ENCODE measurements at places on chromosomes 11 and 22. TPM values are rescaled to one million over a fixed set of nuclear protein-coding genes. Genes with fewer than 3 reads are reported as not detected.

The TTLL1 gene
- 9.9 TPM for total RNA-seq

The SPI1 gene
- not detected for total RNA-seq

The VSTM5 gene
- total RNA-seq: not detected

The RAB39A gene
- not detected for total RNA-seq

The MICAL2 gene
- 98.7 TPM for total RNA-seq

The IL17REL gene
- under 0.01 TPM for total RNA-seq

The B3GAT1 gene
- total RNA-seq: not detected

The SOX10 gene
- total RNA-seq: not detected

The GGTLC3 gene
- not detected for total RNA-seq

The NLRP14 gene
- total RNA-seq: not detected

The ZP1 gene
- not detected for total RNA-seq

The PARVG gene
- total RNA-seq: 0.22 TPM

The BDNF gene
- 0.22 TPM for total RNA-seq

The NCF4 gene
- total RNA-seq: not detected

The TMPRSS6 gene
- not detected for total RNA-seq

The ARHGEF17 gene
- total RNA-seq: 28.0 TPM

The C11orf21 gene
- not detected for total RNA-seq

The TLCD5 gene
- total RNA-seq: 6.3 TPM

The TSSC4 gene
- total RNA-seq: 57.3 TPM

The MRGPRE gene
- not detected for total RNA-seq

The COMT gene
- total RNA-seq: 628 TPM

The TYR gene
- total RNA-seq: not detected

The TMEM132A gene
- total RNA-seq: 56.2 TPM

The MS4A3 gene
- not detected for total RNA-seq

The TMEM191B gene
- not detected for total RNA-seq

The ZBTB16 gene
- total RNA-seq: 22.0 TPM

The CACNA1I gene
- not detected for total RNA-seq

The SCT gene
- total RNA-seq: not detected

The C11orf52 gene
- 0.65 TPM for total RNA-seq

The CHST1 gene
- total RNA-seq: 6.1 TPM

The PSMC3 gene
- total RNA-seq: 135 TPM

The OPCML gene
- not detected for total RNA-seq

The LRP4 gene
- 0.40 TPM for total RNA-seq

The TMEM126A gene
- total RNA-seq: 32.9 TPM

The OR10D3 gene
- total RNA-seq: not detected

The DLG2 gene
- total RNA-seq: 0.40 TPM
